Bone marrow (tissue), 2 donors: ENCODE measurements at places on chromosomes 6 and 20.

DNA sequence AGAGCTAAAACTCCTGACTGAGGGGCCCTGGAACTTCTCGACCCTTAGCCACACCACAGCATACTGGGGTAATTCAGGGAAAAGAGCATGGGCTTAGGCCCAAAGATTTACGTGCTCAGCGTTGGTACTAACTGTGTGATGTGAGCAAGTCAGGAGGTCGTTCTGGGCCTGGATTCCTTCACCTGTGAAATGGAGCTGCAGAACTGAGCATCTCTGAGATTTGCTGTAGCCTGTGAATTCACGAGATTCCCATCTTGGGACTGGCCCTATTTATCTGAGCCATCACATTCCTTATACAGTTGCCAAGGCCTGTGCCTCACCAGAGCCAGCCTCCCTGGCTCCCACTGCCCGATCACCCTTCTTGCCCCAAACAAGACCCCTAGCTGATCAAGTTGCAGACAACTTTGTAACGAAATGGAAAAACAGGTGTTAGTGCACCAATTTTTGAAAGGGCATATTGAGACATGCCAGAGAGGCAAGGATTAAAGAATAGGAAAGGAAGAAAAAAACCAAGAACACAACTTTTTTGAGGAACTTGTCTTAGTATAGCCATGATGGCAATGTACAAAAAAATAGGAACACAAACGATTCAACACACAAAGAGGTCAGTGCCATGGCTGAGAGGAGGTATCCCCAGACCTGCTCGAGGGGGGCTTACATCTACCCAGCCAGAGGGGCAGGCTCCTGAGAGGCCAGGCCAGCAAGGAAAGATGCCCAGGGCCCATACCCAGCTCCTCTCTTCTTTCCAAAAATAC is 323.0 kb upstream of the JARID2 start:
- DNase-seq = peak; percentile 3

DNA sequence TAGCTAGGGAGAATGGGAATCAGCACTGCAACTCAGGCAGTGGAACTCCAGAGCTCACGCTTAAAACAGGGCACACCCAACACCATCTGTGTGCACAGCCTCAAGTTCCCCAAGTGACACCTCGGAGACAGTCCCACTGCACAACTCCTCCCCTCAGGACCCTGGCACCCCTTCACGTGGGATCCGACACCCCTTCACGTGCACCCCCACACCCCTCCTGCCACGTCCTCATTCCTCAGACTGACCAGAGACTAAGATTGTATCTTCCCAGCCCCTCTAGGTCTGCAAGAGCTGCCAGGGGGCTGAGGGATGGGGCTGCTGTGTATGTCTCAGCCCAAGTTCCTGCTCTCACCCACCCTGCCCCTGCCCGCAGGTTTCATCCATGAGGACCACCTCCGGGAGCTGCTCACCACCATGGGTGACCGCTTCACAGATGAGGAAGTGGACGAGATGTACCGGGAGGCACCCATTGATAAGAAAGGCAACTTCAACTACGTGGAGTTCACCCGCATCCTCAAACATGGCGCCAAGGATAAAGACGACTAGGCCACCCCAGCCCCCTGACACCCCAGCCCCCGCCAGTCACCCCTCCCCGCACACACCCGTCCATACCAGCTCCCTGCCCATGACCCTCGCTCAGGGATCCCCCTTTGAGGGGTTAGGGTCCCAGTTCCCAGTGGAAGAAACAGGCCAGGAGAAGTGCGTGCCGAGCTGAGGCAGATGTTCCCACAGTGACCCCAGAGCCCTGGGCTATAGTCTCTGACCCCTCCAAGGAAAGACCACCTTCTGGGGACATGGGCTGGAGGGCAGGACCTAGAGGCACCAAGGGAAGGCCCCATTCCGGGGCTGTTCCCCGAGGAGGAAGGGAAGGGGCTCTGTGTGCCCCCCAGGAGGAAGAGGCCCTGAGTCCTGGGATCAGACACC is 7.6 kb downstream of the MYL9 start:
- no peak for DNase-seq

- DNase-seq = no peak
Observed at GRCh38 chr6:155143578-155144106, 120.2 kb upstream of the CLDN20 start.

DNA sequence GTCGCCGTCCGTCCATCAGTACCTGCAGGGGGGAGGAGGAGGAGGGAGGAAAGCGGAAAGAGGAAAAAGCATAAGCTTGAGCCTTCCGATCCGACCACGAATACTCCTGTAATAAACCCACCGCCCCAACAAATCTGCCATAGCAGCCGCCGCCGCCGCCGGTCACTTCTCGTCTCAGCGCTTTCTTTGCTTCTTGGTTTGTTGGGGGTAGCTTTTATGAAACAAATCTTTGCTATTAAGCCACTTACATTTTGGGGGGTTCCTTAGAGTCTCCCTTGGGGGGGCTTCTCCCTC is 277 bp downstream of the ADGRB3 start:
- DNase-seq = no peak

DNA sequence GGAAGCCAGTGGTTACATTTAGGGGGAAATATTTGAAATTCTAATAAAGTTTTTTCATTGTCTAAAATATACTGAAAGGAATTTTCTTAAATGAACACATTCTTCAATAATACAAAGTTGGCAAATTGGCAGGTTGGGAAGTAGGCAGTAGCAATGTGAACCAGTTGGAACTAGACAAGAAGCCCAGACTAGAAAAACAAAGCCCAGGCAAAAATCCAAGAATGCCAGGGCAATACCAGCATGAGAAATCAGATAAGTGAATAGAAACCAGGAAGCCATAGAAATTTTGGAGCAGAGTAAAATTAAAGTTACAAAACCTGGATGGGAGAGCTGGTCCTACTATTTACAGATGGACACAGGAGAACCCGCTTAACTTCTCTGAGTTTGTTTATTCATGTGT is 52.2 kb downstream of the TPBG start:
- DNase-seq = no peak
